KBM-7 (cell line): ENCODE measurements at places on chromosomes 5 and 9.

- no peak for DNase-seq
Observed at GRCh38 chr9:16672501-16672900, 198.0 kb downstream of the BNC2 start.

DNA sequence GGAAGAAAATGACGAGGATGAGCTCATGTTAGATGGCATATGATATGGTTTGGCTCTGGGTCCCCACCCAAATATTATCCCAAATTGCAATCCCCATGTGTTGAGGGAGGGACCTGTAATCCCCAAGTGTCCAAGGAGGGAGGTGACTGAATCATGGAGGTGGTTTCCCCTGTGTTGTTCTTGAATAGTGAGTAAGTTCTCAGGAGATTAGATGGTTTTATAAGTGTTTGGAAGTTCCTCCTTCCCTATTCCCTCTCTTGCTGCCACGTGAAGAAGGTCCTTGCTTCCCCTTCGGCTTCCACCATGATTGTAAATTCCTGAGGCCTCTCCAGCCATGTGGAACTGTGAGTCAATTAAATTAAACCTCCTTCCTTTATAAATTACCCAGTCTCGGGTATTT, 10.1 kb downstream of the EDIL3 start:
- DNase-seq: no peak

GRCh38 chr5:174751154-174752000, 27.0 kb downstream of the MSX2 start:
- DNase-seq: no peak

DNA sequence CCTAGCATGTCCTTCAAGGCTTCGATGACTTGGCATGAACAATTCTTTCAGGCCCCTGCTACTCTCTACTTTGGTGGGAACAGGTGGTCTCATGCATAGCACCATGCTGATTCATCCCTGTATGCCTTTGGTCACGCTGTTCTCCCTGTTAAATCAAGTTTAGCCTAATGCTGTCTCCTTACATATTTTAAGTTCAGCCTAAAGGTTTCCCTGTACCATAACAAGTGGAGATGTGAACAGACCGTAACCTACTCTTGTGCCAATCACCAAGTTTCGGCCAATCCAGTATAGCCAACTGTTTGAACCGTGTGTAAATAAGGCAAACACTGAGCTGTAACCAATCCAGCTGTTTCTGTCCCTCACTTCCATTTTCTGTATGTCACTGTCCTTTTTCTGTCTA, 8.0 kb downstream of the GAS1 start:
- DNase-seq: no peak

DNA sequence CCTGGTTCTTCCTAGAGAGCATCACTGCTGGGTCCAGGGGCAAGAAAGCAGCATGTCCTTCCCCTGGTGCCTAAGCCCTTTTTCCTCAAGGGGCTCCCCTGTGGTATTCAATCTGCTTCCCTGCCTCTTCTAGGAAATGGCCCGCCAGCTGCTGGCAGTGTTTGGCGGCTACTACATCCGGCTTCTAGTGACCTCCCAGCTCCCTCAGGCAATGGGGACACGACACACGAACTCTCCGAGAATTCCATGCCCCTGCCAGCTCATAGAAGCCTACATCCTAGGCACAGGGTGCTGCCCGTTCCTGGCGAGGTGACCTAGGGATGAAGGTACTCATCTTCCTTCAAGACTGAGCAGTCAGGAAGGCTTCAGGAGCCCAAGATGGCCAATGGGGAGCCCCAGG, 14.6 kb downstream of the TEX53 start:
- DNase-seq: no peak

DNA sequence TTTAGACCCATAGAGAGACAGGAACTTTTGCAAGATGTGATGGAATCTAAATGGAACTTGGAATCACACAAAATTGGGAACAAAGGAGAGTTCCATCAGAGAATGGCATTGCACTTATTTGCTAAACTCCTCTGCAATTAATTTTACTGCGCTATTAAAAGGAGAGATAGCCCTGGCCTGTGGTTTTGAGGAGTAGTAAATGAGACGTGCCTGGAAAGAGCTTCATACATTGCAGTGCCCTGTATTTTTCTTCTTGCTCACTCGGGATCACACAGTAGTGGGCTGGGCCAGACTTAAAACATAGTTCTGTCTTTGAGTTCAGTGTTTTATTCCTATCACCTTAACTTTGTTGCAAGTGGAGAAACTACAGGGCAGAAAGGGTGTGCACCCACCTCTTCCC, 94.4 kb upstream of the SLC27A6 start:
- no peak for DNase-seq

GRCh38 chr9:77011973-77012821, 7.3 kb upstream of the FOXB2 start:
- peak; percentile 85 for DNase-seq

GRCh38 chr5:140855772-140856674, at the start of gene PCDHA10:
Gene PCDHA10 (plus strand): TSS chr5:140855897. CDS start chr5:140856049, 152 bp downstream.
- DNase-seq: peak; percentile 18

- peak; percentile 5 for DNase-seq
Observed at GRCh38 chr5:168047043-168047668, 244.3 kb upstream of the WWC1 start.

GRCh38 chr5:138972836-138973235, 97.7 kb upstream of the LRRTM2 start:
- no peak for DNase-seq

- peak; percentile 15 for DNase-seq
Observed at GRCh38 chr5:32115985-32116384, 58.1 kb downstream of the GOLPH3 start.

GRCh38 chr5:43117092-43117491, 3.6 kb upstream of the ZNF131 start:
- no peak for DNase-seq

GRCh38 chr5:122183098-122183787, 53.9 kb downstream of the ZNF474 start:
- DNase-seq: no peak

- peak; percentile 66 for DNase-seq
Observed at GRCh38 chr5:102561894-102562760, 63.3 kb upstream of the SLCO6A1 start.

DNA sequence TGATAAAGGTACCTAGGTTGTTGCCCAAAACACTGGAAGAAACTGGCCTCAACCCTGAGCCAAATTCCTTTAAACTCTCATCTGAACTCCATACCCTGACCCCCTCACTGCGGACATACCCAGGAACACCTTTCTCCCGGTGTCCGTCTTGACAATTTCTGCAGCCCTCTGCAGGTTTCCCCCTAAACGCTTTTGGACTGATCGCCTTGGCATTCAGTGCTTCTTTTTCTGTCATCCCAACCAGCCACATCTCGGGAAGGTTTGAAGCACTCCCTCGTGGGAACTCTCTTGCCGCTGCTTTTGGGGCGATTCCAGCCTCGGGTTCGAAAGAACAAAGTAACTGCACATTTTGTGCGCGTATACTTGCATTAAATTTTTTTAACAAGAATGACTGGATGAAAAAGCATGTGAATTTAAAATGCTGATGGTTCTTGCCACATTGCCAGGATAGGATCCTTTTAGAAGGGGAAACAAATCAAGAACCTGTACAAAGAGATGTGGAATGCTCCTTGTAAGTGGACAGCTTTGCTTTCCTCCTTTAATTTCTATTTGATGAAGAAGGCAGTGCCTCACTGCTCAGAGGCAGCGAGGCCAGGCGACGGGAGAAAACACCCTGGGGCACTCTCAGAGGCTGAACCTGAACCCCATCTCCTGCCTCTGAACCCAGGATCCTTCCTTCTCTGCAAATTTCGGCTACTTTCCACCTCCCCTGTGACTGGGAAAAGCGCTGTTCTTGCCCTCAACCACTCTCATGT, 615 bp downstream of the PSMD5 start:
- no peak for DNase-seq

DNA sequence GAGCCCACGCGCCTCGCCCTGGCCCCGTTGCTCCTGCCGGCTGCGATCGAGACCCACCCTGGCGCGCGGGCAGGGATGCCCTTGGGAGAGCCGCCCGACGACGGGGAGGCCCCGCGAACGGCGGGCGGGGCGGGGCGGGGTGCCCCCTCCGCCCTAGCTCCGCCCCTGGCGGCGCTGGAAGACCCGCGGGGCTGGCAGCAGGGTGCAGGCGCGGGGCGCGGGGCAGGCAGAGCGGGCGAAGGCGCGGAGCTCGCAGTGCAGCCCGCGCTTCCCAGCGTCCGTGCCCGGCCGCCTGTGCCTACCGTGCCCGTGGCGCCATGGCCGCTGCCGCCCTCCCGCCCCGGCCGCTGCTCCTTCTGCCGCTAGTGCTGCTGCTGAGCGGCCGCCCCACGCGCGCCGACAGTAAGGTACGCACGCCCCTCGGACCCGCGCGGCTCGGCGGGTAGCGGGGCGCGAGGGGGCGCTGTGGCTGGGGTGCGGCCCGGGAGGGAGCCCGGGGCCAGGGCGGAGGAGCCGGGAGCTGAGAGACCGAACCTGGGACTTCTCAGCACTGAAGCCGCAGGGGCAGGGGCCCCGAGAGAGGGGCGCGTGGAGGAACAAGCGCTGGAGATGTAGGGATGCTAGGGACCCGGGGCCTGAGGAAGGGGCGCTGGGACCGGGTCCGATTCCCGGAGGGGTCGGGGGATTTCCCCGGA, at the start of gene OLFML2A:
Gene OLFML2A, plus strand, starts transcription at position 180 of the 695 bp plus-strand sequence. Its CDS starts 138 bp downstream, at position 318.
- peak; percentile 47 for DNase-seq

DNA sequence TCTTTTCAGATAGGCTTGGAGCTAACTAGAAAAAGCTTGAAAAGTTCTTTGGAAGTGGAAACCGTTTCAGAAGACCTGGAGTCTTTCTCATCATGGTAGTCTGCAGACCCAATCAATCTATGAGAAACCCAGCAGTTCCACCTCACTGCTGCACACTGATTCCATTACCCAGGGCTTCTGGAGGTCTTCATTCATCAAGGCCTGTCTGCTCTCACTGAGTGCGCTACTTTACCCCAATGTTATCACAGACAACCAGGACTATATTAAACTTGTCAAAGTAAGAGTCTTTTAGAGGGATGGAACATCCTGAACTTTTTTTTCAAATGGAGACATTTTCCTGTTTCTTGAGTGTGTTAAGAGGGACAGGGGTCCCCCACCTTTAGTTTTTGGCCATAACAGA, 93.1 kb downstream of the BOD1 start:
- no peak for DNase-seq

DNA sequence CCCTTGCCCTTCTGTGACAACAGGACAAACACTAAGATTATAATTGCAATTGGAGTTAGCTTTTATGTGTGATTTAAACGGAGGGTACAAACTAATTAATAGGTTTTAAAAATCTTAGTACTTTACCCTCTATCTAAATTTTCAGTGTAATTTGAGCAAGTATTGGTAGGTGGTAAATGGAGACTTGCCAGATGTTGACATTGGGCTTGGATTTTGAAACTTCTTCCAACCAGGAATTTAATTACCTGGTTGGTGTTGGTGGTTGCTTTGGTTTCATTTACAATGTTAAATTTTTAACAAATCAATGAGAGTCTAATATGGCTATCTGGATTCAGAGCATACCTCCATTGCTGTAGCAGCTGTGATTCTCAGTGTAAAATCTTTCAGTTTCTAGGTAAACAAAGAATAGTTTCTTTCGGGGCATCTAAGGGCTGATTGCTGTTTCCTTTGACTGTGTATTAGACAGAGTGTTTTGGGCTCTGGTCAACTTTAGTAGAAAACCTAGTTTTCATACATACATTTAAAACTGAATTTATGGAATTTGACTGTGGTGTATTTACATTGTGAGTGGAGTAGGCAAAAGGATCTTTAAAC, 1.9 kb downstream of the DAPK1 start:
- DNase-seq: no peak

DNA sequence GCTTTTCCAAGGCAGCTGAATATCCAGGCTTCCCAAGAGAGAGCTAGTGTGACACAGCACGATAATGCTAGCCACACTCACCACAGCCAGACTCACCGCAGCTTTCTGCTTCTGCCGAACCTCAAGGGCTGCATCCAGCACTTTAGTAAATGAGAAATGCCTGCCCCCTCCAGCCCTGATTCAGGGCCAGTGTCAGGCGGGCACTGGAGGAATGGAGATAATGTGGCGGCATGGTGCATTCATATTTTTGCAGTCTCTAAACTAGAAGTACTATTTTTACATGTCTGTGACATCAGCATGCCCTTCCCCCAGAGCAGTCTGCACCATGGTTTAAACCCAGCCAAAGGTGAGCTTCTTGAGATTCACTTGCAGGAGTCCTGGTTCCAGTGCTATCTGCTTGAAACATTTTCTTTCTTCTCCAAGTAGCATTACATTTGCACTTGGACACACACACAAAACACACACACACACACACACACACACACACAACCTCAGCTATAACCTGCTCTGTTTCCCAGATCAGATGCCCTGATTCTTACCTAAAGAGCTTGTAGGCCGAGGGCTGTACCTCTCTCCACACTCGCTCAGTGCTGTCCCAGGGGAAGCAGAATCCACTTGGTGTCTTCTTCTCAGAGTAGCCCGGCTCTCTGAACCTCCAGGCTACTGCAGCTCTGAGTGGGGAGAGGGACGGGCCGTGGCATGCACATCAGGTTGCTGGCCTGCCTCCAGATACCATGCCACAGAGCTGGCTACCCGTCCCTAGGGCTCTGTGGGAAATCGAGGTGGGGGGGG, at the start of gene FGF1:
Gene FGF1, minus strand, starts transcription at position 673 of the 792 bp plus-strand sequence. CDS start 71,963 bp downstream, outside the sequence.
- DNase-seq: no peak

DNA sequence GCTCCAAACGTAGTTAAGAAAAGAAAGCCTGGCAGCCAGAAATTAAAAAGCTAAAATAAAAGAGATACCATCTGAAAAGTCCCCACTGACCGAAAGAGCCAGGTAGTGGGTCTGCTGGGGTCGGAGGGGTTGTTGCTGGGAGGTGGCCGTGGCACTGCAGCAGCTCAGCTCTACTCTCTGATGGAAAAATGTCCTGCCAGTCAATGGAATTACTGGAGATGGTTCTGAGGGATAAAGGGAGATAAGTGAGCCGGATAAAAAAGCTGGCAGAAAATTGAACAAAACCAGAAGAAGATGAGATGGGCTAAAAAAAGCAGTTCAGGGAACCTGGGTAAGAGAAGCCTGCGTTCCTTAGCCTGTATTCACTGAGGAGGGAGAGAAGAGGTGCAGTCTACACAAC, 202.8 kb downstream of the SREK1 start:
- no peak for DNase-seq

- peak; percentile 37 for DNase-seq
Observed at GRCh38 chr5:62143268-62144229, 162.5 kb upstream of the KIF2A start.
